ENCODE measurements at places on chromosomes 5 and 9.
A peak's percentile ranks its signal among the peaks of the same experiment; 100 is the strongest.

GRCh38 chr5:154477382-154478223, 424 bp downstream of the HAND1 start:
- peak; percentile 49 for DNase-seq

- DNase-seq: no peak
These were observed 19.3 kb downstream of the MLANA start for GRCh38 chr9:5909976-5910375.

DNA sequence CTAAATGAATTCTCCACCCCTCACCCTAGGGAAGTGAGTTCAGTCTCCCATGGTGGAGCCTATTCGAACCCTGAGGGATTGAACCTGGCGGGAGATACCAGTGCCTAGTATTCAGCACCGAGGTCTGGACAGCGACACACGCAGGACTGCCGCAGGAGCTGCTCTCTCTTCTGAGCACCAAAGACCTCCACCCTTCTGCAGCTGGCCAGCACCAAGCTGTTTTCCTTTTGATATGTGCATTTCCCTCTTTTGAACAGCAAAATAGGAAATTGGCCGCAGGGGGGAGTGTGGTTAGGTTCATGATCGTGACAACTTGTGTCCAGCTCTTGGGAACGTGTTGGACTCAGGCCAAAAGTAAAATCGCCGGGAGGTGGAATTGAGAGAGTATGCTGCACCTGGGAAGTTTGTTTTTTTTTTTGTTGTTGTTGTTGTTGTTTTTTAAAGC, 1.2 kb upstream of the PCSK1 start:
- DNase-seq: peak; percentile 54

DNA sequence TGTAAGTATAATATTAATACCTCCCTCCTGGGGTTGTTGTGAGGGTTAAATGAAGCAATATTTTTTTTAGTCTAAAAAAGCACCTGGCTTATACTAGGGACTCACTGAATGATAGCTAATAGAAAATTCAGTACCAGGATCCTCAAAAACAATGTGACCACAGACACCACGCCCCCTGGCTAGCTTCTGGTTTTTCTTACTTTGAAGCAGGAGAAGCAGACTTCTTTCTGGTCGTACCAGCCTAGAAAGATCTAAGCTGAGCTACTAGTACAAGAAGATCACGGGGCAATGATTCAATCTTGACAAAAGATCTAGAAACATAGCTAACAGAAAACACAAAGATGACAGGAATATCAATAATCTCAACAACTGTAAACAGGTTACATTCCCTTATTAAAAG, 218.5 kb upstream of the SLC30A5 start:
- DNase-seq: no peak

DNA sequence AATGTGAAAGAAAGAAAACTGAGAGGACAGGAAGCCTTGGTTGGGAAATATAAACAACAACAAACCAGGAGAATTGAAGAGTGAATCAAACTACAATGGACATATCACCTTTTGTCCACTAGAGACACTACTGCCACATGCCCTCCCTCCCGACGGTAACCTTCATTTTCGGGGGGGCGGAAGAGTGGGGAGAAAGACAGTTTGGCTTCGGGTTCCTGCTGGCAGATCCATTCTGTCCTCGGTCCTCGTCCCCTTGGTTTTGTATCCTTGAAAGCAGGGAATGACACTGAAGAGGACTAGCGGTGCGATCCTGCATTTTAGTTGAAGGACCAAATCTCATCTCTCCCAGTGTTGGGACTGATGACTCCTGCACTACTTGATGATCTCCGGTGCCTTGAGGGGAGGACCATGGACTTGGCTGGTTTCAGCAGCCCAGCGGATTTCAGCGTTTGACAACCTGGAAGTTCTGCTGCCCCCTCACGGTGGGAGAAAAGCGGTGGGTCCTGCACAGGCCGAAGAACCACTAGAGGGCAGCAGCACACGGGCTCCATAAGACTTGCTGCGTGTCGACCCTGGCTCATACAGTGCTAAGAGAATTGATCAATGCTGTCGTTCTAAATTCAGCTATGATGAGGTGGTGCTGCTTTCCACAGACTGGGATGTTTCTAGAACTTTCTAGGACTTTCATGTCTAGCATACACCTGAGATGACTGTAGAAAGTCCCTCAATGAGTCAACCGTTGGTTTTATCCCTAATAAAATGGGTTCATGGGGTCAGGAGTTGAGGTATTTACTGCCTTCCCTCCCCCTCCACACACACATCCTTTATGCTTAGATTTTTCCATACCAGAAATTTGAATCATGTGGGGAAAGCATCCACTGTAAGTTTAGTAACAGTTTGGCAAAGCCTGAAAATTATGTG, 15.1 kb upstream of the ZNF131 start:
- peak; percentile 84 for DNase-seq

DNA sequence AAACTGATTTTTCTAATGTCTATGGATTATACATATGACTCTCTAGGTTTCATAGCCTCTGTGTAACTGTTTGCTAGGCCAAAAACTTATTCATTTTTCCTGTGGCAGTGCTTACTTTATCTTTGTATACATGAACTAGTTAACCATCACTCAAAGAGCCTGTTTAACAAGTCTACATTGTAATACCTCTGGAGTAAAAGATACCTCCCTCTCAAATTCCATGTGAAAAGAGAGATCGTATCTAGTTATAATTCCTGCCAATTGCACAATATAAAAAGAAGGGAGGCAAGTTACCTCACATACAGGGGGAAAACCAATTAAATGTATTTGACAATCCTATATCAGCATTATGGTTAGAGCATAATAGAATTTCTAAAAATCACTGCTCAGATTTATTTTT, 271.9 kb upstream of the ST8SIA4 start:
- DNase-seq: no peak

GRCh38 chr5:9288234-9288633, 257.6 kb downstream of the SEMA5A start:
- no peak for DNase-seq

DNA sequence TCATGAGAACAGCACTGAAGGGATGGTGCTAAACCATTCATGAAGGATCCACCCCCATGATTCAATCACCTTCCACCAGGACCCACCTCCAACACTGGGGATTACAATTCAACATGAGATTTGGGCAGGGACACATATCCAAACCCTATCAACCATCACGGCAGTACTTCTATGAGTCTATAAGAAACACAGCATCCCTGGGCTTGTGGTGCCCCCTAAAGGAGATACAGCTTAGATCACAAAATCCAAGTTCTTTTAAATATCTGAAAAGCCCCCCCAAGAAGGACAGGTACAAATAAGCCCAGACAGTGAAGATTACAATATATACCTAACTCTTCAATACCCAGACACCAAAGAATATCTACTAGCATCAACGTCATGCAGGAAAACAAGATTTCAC, 233.7 kb upstream of the ADRA1B start:
- DNase-seq: no peak

GRCh38 chr9:112132356-112132755, 42.7 kb downstream of the SUSD1 start:
- no peak for DNase-seq

DNA sequence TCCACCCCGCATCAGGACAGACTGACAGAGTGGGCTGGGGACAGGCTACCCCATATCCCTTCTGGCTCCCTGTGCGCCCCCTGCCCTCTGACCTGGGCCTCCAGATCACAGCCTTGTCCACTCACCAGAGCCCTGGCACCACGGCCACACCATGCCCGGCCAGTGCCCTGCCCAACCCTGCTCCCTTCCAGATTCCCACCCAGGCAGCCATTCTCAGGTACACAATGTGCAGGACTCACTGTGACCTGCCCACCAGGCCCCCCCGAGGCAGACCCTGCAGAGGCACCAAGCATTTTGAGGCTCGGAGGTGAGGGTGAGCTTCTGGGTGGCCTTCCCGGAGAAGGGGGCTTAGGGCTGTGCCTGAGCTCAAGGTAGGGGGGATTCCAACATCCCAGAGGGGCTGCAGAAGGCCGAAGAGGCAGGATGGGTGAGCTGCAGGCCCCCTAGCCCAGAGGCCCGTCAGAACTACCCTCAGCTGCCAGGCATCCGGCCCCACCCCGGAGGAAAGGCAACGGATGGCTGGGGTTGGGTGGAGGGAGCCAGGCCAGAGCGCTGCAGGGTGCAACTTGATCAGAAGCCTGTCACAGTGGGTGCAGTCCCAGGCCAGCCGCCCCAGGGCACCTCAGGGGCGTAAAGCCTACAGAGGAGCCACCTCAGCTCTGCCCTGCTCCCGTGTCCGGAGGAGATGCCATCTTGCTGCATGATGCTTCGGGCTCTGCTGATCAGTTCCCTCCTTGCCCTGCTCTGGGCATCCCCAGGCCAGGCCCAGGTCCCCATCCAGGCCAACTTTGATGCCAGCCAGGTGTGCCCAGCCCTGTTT, at the start of gene LCNL1:
TSS of gene LCNL1 (plus strand) at position 762 of the 820 bp plus-strand sequence. CDS start 594 bp downstream, outside the sequence.
- no peak for DNase-seq

DNA sequence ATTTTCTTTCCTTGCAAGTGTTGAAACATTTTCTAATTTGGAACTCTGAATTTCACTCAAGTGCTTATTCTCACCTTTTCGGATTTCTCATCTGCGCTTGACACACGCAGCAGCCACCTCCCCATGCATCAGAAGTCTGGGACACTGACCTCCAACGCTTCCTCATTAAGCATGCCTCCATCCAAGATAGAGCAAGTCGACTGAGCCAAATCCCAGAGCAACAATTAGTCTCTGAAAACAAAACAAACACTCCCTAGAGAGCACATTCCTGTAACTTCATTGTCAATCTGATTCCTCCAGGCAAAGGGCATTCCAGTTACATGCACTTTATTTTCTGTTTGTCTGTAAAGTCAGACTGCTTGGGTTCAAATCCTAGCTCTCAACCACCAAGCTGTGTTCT, 5.7 kb downstream of the CD180 start:
- DNase-seq: no peak

GRCh38 chr9:91276513-91276912, 85.2 kb downstream of the AUH start:
- no peak for DNase-seq

- no peak for DNase-seq
These were observed 23.3 kb upstream of the NDUFB6 start for GRCh38 chr9:32596096-32596865.

DNA sequence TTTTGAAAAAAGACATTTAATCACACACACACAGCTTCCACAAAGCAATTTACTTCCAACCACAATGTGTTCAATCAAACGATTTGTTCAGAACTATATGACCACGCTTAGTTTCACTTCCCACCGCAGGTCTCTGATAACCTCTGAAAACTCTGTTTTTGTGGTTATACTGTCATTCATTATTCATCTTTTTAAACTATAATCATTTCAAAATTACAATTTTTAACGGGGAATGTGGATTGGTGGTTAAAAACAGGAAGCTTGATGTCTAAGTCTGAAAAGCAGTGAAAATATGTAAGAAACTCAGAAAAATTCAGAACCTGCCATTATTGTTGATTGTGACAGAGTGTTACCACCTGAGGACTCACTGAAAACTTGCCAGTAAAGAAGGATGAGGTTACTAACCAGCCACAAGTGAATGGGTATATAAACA, 12.7 kb upstream of the TMEM174 start:
- peak; percentile 28 for DNase-seq

DNA sequence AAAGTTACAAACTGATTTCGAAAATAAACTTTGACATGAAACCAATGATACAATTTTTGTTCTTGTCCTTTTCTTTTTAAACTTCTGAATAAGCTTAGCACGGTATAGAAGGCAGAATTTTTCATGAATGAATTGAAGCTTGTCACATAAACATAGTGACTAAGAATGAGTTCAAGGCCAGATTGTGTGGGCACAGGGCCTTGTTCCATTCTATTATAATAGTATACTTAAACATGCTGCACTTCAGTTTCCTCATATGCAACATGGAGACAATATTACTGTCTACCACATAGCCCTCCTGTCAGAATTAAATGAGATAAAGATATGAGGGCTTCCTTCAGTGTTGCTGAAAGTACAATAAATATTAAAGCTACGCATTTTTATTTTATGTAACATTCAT, 204.2 kb upstream of the HAPLN1 start:
- no peak for DNase-seq

DNA sequence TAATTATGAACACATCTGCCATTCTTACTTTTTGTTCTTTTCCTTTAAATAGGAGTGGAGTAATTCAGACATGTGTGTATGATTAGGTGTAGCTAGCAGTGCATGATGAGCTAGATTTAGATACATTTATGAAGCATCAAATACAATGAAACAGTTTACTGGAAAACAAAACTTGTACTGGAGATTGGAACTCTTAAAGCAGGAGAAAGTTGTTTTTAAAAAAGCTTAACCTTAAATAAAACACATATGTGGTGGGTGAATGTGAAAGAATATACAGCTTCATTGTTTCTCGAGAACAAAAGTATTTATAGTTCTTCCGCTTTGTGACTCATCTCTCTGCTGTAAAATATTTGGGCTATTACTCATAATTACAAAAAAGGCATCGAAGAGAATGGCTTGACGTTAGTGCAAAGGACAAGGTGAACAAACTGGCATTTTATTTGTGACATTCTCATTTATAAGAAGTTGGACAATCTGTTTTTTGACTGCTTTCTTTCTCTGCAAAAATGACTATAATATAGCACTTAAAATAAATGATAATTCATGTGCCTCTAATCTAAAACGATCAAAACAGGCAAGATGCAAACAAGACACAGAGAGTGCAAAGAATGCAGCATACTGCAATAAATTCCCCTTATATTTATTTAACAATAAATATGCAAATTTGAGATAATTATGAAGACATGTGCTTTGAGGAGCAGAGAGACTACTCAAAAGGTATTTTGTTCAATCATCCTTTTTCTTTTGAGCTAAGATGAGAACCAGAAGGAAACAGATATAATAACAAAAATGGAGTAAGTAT, 478.8 kb downstream of the CETN3 start:
- peak; percentile 6 for DNase-seq

DNA sequence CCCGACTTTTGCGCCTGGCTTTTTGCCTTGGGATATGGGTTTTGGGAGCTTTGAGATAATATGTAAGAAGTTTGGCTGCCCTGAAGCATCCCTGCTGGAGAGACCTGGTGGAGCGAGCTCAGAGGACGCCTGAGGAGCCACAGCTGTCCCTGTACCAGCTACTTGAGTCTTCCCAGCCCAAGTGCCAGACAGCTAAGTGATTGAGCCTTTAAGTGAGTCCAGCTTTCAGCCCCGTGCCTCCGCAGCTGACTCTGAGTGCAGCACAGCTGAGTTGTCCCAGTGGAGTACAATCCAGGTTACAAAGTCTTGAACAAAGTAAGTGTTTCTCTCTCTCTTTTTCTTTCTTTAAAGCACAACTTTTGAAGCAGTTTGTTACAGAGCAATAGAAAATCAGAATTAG, 203.8 kb upstream of the DAP start:
- no peak for DNase-seq

DNA sequence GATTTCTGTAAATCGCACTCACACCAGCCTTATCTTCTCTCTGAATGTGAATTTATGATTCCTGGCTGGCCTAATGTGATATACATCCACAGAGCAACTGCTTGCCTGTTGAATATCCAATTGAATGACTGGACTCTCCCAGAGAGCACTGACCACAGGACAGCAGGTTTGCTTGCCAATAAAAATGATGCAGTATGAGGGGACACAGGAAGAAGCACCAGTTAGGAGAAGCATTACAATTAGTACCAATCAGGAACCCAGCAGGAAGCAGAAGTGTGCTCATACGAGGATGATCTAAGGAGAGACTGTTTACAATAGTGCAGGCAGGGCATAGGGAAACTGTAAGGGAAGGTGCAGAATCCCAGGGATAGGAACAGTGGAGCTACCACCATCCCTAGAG, 127.2 kb upstream of the ZNF366 start:
- DNase-seq: no peak

- no peak for DNase-seq
These were observed 128.5 kb upstream of the VLDLR start for GRCh38 chr9:2493109-2493508.

GRCh38 chr9:90888941-90889340, 87.3 kb downstream of the SYK start:
- DNase-seq: no peak

All from GM20000 (cell line).